CD4-positive, CD25-positive, alpha-beta regulatory T cell (primary cell): ENCODE measurements at places on chromosomes 5 and 9. TPM values are rescaled to one million over a fixed set of nuclear protein-coding genes. Genes with fewer than 3 reads are reported as not detected.

GRCh38 chr9:121738411-121738810, 87.0 kb downstream of the DAB2IP start:
- DNase-seq, result no peak
- H3K4me1 ChIP-seq, result no peaks in the 10 kb centered on the region
- H3K27me3 ChIP-seq, result peaks cover 4% of the 10 kb centered on the region
- no peak overlapping the region for H3K27ac ChIP-seq
- no peak overlapping the region for H3K4me3 ChIP-seq
- no peaks in the 10 kb centered on the region for H3K36me3 ChIP-seq

GRCh38 chr9:123742009-123742767, 187.7 kb downstream of the DENND1A start:
- no peak for DNase-seq
- no peaks in the 10 kb centered on the region for H3K36me3 ChIP-seq
- H3K27ac ChIP-seq, result no peak overlapping the region
- no peak overlapping the region for H3K4me3 ChIP-seq
- H3K4me1 ChIP-seq, result no peaks in the 10 kb centered on the region

- no peaks in the 10 kb centered on the region for H3K27me3 ChIP-seq
- no peak overlapping the region for H3K27ac ChIP-seq
- DNase-seq, result no peak
- no peak overlapping the region for H3K4me3 ChIP-seq
- no peaks in the 10 kb centered on the region for H3K36me3 ChIP-seq
- peaks cover 12% of the 10 kb centered on the region for H3K4me1 ChIP-seq
Observed at GRCh38 chr5:109709225-109709624, 19.5 kb downstream of the MAN2A1 start.

DNA sequence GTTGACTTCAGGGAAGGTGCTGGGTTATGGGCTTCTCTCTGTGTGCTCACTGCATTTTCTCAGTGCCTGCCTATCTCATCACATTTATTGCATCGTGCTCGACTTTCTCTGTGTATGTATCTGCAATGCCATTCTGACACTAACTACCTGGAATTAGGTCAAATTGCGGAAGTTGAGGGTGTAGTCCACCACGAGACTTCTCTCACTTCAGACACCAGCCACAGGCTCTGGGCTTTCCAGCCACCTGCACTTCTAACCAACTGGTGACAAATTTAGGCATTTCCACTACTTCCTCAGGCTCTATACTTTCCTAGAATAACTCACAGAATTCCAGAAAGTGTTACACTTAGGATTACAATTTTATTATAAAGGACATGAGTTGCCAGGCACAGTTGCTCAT, 188.6 kb upstream of the ZNF608 start:
- no peak for DNase-seq
- H3K27me3 ChIP-seq, result no peaks in the 10 kb centered on the region
- no peak overlapping the region for H3K27ac ChIP-seq
- H3K36me3 ChIP-seq, result no peaks in the 10 kb centered on the region
- H3K4me1 ChIP-seq, result no peaks in the 10 kb centered on the region

- H3K4me1 ChIP-seq, result peaks cover 5% of the 10 kb centered on the region
- no peaks in the 10 kb centered on the region for H3K27me3 ChIP-seq
- no peak overlapping the region for H3K4me3 ChIP-seq
- no peak overlapping the region for H3K27ac ChIP-seq
- DNase-seq, result no peak
- no peaks in the 10 kb centered on the region for H3K36me3 ChIP-seq
Observed at GRCh38 chr9:250039-250438, 35.4 kb downstream of the DOCK8 start.

DNA sequence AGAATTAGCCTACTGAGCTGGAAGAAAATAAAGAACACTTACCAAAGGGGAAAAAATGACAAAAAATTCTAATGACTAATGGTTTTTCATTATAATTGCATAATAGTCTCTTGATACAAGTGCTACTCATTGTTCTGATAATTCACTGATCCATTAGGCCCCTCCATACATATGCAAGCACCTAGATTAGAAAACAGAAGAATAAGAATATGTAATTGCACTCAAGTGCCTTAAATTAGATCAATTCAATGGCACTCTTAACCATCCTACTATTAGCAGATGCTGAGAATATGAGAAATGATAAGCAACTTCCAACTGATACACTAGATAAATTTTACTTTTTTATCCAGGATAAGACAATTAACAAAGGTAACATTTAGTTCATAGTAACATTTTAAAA, 440.9 kb upstream of the C9orf72 start:
- H3K27ac ChIP-seq, result no peak overlapping the region
- no peaks in the 10 kb centered on the region for H3K4me1 ChIP-seq
- H3K4me3 ChIP-seq, result no peak overlapping the region
- no peaks in the 10 kb centered on the region for H3K36me3 ChIP-seq

DNA sequence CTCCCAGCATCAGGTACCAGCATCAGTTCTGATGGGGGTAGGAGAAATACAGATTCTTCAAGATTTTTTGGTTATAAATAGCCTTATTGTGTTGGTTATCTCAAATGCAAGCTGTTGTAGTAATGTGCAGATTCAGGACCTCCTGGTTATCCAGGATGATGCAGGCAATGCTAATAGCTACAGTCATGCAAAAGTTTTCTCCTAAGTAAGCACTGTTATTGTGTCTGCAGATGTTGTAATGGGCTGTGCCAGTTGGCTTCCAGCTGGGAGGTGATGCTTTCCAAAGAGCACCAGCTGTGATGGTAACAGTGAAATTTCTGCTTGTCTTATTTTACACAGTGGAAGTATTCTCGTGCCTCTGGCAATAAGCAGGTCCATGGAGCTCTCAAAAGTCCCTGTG, 719.2 kb upstream of the CTNND2 start:
- H3K4me1 ChIP-seq, result no peaks in the 10 kb centered on the region
- H3K27ac ChIP-seq, result no peak overlapping the region
- H3K36me3 ChIP-seq, result no peaks in the 10 kb centered on the region
- DNase-seq, result no peak
- no peaks in the 10 kb centered on the region for H3K27me3 ChIP-seq

Gene TMEM267
- 11.5 TPM for total RNA-seq

Gene OCLN
- total RNA-seq, result 1.4 TPM

Gene CRAT
- total RNA-seq, result 12.5 TPM

Gene PTGER4
- 343 TPM for total RNA-seq

Gene F12
- total RNA-seq, result 0.35 TPM

Gene CAMLG
- total RNA-seq, result 32.3 TPM
